NCI-H345 (cell line): ENCODE measurements at places on chromosomes 5 and 9.

DNA sequence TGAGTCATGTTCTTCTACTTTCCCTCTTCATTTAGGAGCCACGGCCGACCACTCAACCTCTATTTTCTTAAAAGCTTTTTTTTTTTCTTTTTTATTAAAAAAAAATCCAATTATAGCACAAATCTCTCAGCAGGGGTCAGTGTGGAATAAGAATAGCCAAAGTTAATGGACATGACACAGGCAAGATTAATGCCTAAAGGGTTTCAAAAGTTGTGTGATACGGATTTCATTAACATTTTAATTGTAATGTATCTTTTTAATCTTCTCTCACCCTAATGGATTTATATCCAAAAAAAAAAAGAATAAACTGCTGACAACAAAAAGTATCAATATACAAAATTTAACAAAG lies 5.4 kb downstream of the NACC2 start:
- no peak for DNase-seq

GRCh38 chr9:128034821-128035652 lies 32.1 kb downstream of the NAIF1 start:
- DNase-seq = peak; percentile 88

- DNase-seq = no peak
Observed at GRCh38 chr9:12930906-12931305, 156.1 kb downstream of the LURAP1L start.

GRCh38 chr5:44426944-44427343 lies 37.7 kb upstream of the FGF10 start:
- DNase-seq = no peak

DNA sequence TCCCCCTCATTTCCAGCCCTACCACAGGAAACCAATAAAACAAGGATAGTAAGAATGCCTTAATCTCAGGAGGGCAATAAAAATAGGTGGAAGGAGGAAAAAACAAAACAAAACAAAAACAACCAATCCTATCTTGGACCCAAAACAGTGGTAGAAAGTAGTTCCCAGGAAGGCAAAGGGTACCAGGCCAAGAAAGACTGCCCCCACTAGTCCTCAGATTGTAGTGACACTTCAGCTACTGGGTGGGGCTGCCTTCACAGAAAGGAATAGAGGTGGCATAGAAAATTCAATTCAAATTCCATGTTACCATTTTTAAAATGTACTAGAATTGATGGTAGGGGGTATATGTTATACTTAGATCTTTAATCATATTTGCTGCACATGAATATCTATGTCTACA lies 59.3 kb downstream of the DPYSL3 start:
- no peak for DNase-seq

- DNase-seq = no peak
Observed at GRCh38 chr5:43729846-43730478, 127.0 kb downstream of the NNT start.

- no peak for DNase-seq
Observed at GRCh38 chr5:68226546-68227073, 11.1 kb downstream of the PIK3R1 start.
